ENCODE measurements at places on chromosomes 2 and 18.

- DNase-seq: no peak
Observed at GRCh38 chr2:222950638-222951285, 89.9 kb downstream of the ACSL3 start.

DNA sequence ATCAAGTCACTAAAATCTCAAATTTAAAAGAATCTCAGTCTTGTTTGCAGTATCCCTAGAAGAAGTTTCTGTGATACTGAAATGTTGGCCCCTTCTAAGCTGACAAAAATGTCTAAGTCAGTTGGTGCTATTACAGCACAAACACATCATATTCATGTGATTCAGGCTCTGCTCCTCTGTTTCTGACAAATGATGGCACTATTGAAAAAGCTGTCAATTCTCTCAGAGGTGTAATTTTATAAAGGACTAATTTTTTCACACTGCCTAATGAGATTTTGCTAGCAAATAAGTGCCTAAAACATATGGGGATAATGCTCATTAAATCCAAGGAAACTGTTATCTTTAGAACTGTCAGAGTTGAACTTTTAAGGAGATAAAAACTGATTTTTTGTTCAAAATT lies 445.9 kb downstream of the DSC3 start:
- no peak for DNase-seq

GRCh38 chr2:124666976-124667375 lies 641.9 kb downstream of the CNTNAP5 start:
- DNase-seq: no peak

DNA sequence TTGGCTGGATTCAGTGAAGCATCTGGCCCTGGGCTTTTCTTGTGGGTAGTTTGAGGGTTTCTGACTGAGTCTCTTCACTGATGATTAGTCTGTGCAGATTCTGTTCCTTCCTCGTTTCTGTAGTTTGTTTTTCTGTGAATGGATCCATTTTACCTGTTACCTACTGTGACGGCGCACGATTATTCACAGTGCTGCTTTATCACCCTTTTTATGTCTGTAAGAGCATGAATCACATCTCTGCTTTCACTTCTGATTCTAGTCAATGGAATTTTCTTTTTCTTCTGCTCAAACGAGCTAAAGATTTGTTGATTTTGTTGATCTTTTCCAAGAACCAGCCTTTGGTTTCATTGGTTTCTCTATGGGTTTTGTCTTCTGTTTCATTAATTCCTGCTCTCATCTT lies 60.8 kb downstream of the SLC66A2 start:
- DNase-seq: no peak

DNA sequence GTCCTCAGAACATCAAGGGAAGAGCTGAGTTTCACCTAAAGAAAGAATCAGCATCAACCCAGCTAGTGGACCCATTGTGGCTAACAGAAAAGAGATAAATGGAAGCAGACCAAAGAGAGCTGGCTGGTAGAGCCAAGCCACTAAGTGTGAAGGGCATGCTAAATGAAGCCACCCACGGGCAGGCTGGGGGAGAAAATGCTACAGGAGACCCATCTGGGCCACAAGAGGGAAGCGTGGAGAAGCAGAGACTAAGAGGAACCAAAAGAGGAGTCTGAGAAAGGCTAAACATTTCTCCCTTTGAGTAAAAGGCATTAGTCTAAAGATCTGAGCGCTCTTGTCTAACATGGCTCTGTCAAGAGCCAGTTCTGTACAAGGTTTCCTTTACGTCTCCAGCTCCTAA lies 15.8 kb downstream of the CWC22 start:
- DNase-seq: no peak

- DNase-seq: no peak
Observed at GRCh38 chr2:28333606-28334526, 58.8 kb upstream of the FOSL2 start.

DNA sequence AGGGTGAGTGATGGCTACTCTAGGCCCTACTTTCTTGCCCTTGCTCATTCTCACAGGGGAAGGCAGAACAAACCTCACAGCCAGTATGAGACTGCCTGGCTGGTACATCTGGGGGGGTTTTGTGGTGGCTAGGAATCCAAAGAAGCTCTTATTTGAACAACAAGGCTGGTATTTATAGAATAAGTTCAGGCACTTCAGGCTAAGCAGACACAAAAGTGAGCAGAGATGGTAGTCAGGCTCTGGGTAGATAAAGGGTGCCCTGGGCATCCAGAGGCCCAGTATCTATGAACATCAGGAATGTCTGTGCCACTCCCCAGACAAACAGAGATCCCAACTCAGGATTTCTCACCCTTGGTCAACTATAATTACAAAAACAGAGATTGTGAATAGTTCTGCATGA lies 57.2 kb upstream of the RTN4 start:
- DNase-seq: no peak

- no peak for DNase-seq
Observed at GRCh38 chr2:107525406-107525805, 301.3 kb upstream of the RGPD4 start.

DNA sequence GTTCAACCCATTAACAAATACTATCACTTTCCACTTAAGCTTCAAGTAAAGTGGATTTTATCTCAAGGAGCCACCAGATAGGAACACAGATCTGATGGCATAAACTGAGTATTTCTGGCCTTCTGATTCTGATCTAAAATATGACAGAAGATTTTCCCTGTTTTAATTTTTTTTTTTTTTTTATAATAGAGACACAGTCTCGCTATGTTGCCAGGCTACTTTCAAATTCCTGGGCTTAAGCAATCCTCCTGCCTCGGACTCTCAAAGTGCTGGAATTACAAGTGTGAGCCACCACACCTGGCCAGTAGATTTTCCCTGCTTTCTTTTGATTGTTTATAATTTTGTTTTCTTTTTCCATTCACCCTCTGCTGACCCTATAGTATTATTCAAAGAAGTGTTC lies 36.6 kb upstream of the SLC30A6 start:
- no peak for DNase-seq

DNA sequence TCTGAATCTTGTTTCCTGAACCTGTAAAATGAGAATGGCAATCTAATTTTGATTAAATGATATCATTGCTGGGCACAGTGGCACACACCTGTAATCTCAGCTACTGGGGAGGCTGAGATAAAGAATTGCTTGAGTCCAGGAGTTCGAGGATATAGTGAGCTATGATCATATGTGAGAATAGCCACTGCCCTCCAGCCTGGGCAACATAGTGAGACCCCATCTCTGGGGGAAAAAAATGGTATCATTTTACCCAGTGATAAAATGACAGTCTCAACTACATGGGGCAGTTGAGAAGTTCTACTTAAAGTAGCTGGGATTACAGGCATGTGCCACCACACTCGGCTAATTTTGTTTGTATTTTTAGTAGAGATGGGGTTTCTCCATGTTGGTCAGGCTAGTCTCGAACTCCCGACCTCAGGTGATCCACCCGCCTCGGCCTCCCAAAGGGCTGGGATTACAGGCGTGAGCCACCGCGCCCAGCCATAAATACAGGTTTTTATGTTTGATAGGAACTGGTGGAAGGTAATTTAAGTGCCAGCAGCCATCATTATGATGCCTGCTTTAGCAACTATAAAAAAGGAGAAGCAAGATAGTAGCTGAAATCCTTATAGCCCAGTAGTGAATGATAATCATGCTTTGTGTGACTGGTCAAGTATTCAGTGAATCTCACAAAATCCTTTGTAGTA lies 17.0 kb downstream of the BZW1 start:
- DNase-seq: no peak

- no peak for DNase-seq
Observed at GRCh38 chr2:219418155-219419011, at the start of gene DES. Gene DES (plus strand): TSS chr2:219418377. CDS start chr2:219418463, 86 bp downstream.

DNA sequence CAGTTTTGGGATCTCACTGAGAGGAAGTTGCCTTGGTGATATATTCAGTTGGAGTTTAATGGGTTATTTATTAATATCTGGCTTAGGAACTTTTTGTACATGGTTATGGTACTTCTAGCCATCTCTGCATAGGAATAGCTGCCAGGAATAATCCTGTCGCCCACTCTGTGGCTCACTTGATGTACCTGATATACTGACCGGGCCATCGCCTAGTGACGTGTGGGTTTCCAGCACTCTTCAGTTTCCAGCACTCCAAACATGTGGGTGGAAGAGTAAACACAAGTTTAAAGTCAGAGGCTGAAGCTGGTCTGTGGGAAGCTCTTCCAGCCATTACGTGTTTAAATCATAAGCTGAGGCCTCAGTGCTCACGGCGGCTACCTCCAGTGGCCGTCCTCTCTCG lies 44.3 kb upstream of the AGAP1 start:
- DNase-seq: no peak

DNA sequence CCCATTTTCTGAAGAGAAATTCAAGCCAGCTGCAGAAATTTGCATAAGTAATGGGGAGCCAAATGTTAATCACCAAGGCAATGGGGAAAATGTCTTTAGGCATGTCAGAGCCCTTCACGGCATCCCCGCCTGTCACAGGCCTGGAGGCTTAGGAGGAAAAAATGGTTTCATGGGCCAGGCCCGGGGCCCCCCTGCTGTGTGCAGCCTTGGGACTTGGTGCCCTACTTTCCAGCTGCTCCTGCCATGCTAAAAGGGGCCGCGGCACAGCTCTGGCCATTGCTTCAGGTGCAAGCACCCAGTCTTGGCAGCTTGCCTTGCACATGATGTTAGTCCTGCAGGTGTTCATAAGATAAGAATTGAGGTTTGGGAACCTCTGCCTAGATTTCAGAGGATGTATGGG lies 1235.7 kb downstream of the DPP10 start:
- no peak for DNase-seq

- DNase-seq: no peak
Observed at GRCh38 chr2:10490806-10491291, 42.7 kb upstream of the ODC1 start.

- DNase-seq: no peak
Observed at GRCh38 chr18:36706134-36706881, 122.5 kb downstream of the TPGS2 start.

GRCh38 chr18:32091325-32091723 lies 350 bp upstream of the RNF138 start:
- no peak for DNase-seq

DNA sequence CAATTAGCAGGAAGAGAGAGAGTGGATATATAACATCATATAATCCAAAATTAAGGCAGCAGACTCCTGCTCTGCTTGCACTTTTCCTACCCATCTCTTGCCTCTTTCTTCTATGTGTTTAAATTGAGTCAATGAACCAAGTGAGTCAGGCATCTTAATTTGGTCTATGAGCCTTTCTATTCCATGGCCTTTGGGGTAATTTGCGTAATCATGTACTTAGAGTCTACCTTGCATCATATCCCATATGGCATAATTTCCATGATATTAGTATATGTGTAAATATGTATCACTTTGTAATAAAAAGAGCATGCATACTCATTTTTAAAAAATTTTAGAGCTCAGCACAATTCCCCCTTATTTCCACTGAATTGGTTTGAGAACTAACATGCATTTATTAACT lies 555.2 kb downstream of the STK39 start:
- DNase-seq: no peak

DNA sequence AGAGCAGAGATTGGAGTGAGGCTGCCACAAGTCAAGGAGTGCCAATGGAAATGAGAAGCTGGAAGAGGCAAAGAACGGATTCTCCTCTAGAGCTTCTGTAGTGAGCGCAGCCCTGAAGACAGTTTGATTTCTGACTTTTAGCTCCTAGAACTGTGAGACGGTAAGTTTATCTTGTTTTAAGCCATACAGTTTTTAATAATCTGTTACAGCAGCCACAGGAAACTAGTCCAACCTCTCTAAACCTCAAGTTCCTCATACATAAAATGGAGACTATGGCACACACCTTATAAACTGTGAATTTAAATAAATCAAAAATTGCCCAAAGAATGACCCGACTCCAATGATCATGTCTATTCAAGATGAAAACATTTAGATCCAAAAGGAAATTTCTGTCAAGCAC lies 596.5 kb downstream of the BCL11A start:
- no peak for DNase-seq

- DNase-seq: no peak
Observed at GRCh38 chr2:71560638-71561011, 107.3 kb downstream of the DYSF start.

DNA sequence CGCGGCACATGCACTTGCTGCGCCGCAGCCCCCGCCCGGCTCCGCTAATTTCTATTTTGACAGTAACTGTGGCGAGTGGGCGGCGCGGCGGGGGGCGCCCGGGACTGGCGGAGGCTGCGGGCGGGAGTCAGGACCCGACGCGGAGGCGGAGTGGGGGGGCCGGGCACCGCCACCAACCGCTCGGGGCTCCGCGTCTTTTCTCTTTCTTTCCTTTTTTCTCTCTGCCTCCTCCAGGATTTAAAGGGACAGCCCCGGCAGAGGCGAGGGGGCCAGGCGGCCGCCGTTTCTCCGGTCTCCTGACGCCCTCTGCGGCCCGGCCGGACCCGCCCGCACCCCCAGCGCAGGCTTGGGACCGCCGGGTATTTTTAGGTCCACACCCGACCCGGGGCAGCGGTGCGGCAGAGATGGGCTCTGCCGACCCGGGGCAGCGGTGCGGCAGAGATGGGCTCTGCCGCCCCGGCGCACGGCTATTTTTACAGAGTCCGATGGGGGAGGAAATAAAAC lies 460 bp upstream of the ZBTB7C start:
- peak; percentile 46 for DNase-seq

DNA sequence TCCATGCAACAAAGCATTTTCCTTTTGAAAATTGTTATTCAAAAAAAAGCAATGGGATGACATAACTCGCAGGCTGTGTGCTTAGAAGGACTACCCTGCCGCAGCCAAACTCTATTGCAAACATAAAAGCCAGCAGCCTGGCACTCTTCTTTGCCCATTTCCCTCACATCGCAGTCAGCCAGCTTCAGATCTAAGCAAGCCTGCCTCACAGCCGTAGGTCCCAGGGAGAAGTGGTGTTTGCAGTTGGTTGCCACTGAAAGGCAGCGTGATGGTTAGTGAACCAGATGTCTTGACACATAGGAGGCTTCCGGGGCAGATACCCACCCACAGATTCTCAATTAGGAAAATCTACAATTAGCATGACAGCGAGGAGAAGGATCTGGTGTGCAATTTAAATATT lies 655.2 kb downstream of the RNF144A start:
- DNase-seq: peak; percentile 28

- no peak for DNase-seq
Observed at GRCh38 chr2:47354848-47355204, 48.1 kb upstream of the MSH2 start.

DNA sequence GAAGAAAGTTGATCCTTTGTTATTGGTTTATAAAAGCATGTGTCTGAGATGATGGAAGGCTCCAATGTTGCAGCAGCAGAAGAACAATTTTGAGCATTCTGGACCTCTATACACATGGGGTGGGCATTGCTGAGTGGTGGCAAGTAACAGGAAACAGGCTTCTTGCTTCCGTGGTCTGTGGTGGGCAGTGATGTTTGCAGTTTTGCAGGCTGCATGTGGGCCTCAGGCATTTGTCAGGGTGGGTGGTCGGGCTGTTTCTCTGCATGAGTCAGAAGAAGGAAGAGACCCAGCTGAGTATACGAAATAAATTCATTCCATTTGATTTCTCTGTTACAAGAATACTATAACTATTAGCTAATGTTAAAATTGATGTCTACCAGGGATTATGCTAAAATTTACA lies 239.5 kb upstream of the COL3A1 start:
- DNase-seq: no peak

All from hippocampal formation (tissue), 2 donors.